ENCODE measurements at places on chromosomes 12 and 14. TPM values are rescaled to one million over a fixed set of nuclear protein-coding genes. Genes with fewer than 3 reads are reported as not detected.

Gene IFNG-AS1
- not detected for total RNA-seq

Gene GALNT6
- total RNA-seq = 2.6 TPM

Gene TBPL2
- total RNA-seq = not detected

Gene KRT84
- total RNA-seq = not detected

Gene STYK1
- total RNA-seq = 0.77 TPM

Gene CLEC14A
- total RNA-seq = 39.4 TPM

Gene KRT83
- not detected for total RNA-seq

Data from gastroesophageal sphincter (tissue), 4 donors.